ENCODE measurements at places on chromosomes 1 and 21.
A peak's percentile ranks its signal among the peaks of the same experiment; 100 is the strongest.

GRCh38 chr1:94873520-94874351 lies 53.2 kb downstream of the CNN3 start:
- DNase-seq: peak; percentile 62

GRCh38 chr1:234231061-234231892 lies 142.0 kb upstream of the COA6 start:
- no peak for DNase-seq

- no peak for DNase-seq
Measured at GRCh38 chr1:68320349-68320748, 88.0 kb upstream of the WLS start.

- no peak for DNase-seq
Measured at GRCh38 chr1:155026588-155026987, 7.0 kb downstream of the DCST2 start.

DNA sequence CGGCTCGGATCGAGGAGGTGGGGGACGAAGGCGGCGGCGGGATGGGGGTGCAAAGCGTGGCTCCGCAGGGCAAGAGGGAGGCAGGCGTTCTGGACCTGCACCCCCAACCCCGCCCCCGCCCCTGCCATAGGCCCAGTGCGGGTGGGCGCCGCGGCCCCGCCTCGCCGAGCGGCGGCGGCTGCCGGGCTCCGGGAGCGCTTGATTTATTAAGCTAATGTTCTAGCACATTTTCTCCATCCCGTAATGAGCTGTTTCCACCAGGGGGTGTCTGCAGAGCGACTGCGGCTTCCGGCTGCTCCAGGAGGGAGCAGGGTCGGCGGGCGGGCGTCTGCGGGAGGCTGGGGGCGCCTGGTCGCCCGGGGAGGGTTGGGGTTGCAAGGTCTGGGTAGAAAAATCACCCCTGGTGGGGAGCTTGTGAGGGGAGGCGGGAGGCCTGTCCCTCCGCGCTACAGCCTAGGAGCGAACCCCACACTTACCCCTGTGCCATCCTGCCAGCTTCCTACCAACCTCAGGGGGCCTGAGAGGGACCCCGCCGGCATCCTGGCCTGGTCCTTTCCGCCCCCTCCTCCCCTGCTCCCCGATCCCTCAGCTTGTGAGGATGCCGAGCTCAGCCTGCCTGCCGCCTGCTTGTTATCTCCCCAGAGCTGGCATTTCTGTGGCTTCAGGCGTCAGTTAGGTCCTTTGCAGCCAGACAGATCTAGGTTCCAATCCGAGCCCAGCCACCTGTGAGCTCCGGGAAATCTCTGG lies 48.5 kb upstream of the ACOT11 start:
- peak; percentile 67 for DNase-seq

DNA sequence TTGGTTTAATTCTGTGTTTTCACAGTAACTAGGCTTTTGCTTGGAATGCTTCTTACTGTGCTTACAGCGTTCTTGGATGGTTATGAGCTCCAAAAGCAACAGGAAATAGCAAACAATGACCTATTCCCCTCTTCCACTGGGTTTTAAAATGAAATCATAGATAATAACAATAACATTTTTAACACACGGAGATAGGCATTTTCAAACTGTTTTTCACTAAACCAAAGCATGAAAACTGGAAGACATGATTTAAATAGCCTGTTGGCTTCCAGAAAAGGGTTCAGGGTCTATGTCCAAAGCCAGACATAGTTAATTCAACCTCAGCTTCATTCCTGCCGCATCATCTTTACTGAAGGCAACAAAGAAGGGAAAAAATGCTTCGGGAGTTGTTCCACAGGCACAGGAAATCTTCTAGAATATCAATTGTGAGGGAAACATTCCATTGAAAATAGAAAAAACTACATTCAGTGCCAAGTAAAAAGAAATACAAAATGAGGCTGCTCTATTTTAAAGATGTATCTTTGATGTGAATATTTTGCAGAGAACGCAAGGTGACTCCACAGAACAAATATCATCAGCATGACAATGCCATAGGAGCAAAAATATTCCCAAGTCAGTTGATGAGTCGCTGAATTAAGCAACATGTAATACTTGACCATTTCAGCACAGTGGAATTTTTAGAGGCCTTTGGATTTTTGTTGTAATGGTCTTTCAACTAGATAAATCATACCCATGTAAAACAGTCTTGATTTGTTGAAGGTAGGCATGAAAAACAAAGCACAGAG lies 80.7 kb downstream of the NID1 start:
- peak; percentile 71 for DNase-seq

- peak; percentile 40 for DNase-seq
Measured at GRCh38 chr1:226487921-226488320, 60.6 kb upstream of the STUM start.

Data from AG20443 (cell line).